Cortex of kidney (tissue), 1 donor: ENCODE measurements at places on chromosomes 4 and X.

GRCh38 chrX:132144061-132144460 is 16.2 kb upstream of the FRMD7 start:
- DNase-seq = no peak

DNA sequence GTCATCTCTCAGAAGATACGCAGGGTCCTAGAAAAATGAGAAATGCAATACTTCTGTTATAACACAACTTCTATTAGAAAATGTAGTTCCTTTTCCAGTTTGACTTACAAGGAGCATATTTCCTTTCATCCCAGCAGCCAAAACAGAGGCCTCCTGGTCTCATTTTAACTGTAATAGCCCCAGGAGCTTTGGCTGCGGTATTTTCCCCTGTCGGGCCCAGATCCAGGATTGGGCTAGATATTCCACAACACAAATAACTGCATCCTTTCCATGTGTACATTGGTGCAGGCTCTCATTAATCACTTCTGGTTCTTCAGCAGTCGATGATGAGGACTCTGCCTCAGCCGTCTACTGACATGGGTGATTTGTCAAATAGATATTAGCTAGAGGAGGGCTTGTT is 166.1 kb downstream of the TENM3 start:
- DNase-seq = no peak

DNA sequence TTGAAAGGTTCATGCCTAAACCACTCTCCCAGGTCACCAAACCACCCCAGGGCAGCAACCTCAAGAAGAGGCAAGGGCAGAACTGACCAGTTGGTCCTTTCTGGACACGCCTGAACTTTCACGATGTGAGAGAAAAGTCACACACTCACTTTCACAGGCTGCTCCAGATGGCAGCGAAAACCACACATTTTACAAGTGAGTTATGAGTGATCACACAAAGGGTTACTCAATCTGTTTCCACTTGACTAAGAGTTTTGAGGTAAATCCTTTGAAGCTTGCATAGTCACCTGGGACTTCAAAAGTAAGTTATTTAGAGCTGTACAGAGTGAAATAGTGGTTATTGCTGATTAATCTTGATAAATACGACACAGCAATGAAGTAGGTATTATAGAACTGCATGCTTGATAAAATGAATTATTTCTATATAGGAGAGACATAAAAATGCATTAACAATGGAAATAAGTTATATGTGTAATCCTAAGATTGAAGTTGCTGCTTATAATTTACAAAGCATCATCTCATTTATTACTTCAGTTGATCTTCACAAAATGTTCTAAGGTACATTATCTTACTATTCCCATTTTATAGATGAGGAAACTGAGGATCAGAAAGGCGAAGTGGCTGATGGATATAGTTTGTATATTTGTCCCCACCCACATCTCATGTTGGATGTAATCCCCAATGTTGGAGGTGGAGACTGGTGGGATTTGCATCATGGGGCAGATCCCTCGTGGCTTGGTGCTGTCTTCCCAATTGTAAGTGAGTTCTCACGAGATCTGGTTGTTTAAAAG is 103.0 kb upstream of the KLF3 start:
- DNase-seq = no peak

DNA sequence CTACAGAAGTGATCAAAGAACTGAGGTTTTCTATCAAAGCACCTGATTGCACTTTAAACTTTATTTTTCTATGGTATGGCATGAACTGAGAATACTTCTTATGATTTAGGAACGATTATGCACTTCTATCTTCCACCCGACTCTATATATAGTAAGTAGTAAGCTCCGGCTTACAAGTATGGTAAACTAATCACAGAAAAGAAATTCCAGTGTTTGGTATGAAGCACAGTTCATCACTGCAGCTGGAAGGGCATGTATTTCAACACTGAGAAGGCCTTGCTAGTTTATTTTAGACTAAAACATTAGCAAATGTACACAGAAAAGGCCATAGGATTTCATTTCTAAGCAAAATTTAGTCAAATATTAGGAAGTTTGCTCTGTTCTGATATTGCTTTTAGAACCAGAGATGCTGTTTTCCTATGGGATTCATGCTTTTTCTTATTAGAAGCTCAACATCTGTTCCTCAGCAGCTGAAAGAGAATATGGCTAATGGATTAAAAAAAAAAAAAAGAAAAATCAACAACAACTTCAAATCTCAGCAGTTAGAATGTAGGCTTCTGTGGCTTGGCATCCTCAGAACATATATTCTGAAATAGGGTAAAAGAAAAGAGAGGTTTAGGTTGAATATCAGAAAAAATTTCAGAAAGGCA is 273.5 kb downstream of the C4orf33 start:
- no peak for DNase-seq

GRCh38 chrX:39425124-39425806 is 624.0 kb downstream of the MID1IP1 start:
- no peak for DNase-seq

DNA sequence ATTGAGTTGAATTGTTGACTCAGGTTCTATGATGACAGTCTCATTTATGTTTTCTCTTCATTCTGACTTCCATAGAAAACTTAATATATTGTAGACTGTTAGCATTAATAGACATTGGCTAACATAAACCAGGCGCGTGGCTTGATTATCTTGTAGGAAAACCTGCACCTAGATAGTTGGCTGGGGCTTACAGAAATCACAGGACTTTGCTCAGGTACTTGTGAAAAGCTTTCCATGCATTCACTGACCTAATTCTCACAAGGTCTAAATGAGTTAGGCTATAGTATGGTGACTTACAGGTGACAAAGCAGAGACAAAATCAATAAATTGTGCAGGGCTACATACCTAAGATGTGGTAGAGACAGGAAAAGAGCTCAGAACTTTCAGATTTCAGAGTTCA is 212.8 kb downstream of the GPAT3 start:
- DNase-seq = no peak

DNA sequence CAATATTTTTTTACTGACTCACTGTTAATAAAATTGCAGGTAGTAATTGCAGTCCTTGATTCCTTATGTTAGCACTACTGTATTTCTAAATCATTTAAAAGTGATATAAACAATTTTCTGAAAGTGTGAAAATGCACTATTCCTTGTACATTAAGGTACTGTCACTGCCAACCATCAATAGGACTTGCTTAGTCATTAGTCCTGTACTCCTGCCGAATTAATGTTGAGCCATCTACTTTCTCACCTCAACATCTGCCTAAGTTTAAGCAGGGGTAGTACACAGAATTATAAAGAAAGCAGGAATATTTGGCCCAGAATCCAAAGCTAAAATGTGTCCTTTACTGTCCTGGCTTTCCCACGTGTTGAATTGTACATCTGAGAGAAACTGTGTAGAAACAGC is 87.0 kb upstream of the TRPC3 start:
- no peak for DNase-seq

DNA sequence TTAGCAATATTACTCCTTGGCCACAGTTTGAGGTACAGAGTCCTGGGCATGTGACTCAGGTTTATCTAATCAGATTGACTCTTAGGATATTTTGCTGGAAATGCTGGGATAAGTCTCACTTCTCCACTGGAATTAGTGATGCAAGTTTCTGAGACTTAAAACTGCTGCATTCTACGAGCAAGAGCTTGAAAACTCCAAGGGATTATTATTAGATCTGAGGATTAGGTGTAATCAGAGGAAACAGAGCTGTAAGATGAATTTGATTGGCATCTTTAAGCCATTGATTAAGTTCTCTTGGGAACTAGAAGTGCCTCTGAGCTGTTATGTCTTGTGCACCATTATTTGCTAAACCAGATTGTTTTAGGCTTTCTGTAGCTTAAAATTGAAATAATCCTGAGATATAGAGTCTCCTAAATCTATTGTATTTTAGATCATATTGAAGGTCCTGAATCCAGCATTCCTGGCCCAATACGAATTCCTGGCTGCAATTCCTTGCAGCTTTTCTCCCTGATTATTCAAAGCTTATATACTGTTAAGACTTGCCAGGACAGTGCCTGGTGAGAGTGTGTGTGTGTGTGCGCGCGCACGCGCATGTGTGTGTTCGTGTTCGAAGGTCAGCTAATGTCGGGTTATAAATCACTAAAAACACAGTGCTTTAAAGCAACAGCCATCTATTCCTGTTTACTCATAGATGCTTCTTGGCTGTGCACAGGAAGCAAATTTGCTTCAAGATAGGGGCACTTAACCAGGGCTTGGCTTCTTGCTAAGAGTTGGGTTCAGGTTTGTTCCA is 735.1 kb downstream of the STIM2 start:
- DNase-seq = no peak

- no peak for DNase-seq
These were observed 66.6 kb downstream of the ENOX2 start for GRCh38 chrX:130836447-130836846.

DNA sequence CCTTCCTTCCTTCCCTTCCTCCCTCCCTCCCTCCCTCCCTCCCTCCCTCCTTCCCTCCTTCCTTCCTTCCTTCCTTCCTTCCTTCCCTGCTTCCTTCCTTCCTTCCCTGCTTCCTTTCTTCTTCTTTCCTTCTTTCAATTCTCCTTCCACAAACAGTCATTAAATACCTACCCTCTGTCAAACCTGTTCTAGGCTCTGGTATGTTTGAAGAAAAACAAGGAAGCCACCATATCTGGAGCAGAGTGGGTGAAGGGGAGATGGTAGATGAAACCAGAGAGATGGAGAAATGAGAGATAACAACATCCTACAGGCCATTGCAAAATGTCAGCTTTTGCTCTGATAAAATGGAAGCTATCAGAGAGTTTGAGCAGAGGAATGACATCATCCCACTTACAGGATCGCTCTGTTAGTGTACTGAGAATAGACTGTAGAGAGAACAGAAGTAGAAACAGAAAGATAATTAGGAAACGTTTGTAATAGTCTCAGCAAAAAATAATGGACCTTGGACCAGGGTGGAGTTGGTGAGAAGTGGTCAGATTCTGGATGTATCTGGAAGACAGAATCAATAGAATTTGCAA is 334.0 kb downstream of the STIM2 start:
- no peak for DNase-seq

- DNase-seq = no peak
These were observed at the start of gene KCND1 for GRCh38 chrX:48971249-48972219. Gene KCND1, minus strand, starts transcription at chrX:48971844. Its CDS starts 1,573 bp downstream, at chrX:48970271.

DNA sequence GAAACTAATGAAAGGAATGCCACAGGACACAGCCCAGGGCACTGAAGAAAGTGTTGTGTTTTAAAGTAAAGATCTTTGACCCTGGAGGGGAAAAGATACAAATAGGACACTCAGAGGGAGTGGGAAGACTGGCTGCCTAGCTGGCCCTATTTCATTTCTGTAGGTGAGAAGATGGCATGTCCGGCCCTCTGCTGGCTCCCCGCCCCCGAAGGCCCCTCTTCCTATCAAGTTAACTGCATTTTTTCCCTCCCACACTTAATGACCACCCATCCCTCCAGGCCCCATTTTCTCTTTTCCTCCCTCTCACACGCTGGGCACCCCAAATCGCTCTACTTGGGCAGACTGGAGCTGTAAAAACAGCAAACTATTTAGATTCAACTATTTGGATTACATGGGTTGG is 5.5 kb upstream of the TRIM75 start:
- no peak for DNase-seq

DNA sequence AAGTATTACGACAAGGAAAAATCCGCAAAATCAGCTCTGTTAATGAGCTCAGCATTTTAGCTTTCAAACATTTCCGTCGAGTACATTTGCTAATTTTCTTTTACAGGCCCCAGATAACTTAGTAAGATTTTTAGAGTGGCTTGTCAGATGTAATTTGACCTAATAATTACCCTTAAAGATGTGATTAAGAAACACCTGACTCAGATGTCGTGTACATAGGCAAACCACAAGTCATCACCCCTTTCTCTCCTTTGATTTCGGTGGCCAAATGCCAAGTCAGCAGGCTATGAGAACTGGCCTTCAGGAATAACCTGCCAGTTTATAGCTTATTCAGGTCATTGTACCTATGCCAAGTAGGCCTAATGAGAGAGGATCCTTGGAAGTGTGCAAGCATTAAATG is 369.6 kb downstream of the PCDH7 start:
- DNase-seq = no peak

- DNase-seq = no peak
These were observed 736 bp downstream of the IDS start for GRCh38 chrX:149504226-149504914.

- no peak for DNase-seq
These were observed 175.1 kb downstream of the SOWAHB start for GRCh38 chr4:76722838-76723237.

GRCh38 chrX:49155900-49156837 is 6.4 kb upstream of the MAGIX start:
- DNase-seq = peak; percentile 10

DNA sequence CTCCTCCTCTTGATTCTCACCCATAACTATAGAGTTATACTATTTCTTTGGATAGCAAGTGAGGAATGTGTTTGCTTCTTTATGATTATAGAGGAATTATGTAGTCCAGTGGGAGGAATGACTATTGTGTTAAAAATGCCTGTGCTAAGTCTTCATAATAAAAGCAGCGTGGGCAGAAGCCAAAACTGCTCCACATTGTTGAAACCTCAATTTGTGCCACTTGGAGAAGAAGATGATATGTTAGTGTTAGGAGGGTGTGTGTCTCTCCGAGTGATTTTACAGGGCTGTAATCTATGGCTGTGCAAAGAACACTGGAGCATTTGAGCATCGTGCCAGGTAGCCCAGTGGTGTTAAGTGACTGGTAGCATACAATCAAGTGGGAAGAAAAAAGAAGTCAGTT is 74.3 kb downstream of the FRAS1 start:
- no peak for DNase-seq

DNA sequence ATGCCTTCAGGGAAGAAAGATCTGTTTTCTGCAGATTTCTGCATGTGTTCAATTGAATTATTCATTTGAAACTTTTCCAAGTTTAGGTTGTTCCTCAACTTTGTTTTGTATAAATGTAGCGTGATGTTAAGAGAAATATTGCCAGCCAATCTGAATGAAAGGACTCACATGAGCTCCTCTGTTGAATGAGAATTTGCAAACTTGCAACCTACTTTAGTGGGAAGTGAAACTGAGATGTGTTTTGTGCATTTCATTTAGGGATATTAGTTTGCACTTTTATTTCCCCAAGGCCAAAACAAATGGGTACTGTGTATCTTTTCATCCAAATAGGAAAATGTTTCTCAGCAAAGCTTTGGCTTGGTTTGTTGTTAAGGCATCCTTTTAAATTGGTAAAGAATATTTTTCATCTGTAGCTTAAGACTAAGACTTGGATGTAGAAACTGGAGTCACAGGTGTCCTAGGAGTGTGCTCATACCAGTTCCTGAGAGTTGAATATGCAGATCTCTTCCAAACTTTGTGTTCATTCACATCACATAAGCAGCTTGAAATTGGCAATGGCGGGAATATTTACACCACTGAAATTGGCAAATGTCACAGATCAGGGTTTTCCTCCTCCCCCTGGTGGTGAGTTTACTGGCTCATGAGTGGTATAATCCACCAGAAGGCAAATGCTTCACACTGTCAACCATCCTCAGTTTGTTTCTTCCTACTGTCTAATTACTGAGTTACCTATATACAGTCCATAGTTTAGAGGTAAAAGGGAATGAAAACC is 193.6 kb upstream of the BANK1 start:
- DNase-seq = no peak

- no peak for DNase-seq
These were observed 43.2 kb upstream of the PDGFRA start for GRCh38 chr4:54185866-54186265.

DNA sequence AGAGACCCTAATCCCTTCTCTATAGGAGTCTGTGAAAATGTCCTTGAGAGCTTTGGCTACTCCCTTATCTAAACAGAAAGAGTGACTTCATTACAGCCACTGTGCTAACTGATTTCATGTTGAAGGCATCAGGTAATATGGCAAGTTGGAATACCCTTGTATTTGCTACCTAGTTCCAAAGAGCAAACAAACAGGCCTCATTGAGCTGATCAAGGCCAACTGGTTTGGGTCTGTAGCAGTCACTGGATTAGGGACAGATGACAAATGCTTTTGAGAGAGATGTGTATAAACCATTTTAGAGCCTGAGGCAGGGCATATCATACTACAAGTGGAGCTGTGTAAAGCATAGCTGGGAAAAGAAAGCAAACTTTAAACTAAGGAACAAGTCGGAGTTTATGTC is 22.9 kb upstream of the PDLIM5 start:
- DNase-seq = no peak
